HT-29 (cell line): ENCODE measurements at places on chromosomes 11 and 22.
A peak's percentile ranks its signal among the peaks of the same experiment; 100 is the strongest.

DNA sequence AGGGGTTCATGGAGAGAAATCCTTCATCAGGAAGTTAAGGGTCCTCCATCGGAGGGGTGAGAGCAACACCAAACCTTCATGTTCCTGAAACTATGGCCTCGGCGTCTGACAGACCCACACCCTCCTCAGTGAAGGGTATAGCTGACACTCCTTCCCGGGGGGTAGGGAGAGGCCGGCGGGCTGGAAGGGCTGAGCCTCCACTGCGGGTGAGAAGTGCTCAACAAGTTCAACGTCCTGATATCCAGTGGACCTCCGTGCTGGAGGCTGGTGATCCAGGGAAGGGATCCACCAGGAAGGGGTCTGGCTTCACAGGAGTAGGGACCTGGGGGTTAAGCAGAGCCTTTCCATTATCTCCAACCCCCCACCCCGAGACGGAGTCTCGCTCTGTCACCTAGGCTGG lies 12.3 kb downstream of the CARS1 start:
- no peak for DNase-seq

GRCh38 chr22:35930933-35931332 lies 97.7 kb downstream of the RBFOX2 start:
- DNase-seq, result peak; percentile 53

DNA sequence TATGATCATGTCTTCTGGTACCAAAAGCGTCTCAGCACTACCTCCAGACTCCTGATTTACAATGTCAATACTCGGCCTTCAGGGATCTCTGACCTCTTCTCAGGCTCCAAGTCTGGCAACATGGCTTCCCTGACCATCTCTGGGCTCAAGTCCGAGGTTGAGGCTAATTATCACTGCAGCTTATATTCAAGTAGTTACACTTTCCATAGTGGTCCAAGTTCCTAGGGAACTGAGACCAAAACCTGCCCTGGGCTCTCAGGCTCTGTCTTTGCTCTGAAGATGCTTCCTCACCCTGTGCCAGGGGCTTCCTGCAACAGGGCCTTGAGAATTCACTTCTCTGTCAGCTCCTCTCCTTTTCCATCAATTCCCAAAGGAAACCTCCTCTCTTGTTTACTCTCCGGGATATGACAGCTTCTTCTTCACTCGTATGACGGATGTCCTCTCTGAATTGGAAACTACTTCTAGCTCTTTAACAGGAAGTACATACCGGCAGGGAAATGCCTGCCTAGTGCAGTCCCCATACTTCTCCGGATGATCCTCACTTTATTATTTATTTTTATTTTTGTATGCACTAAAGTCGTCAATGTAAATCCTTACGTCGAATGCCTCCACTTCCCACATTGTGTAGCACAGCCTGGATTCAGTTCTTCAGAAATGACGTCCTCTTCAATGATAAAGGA lies 29.6 kb upstream of the PRAME start:
- DNase-seq, result no peak

- DNase-seq, result peak; percentile 61
Measured at GRCh38 chr22:19631899-19632667, 82.2 kb upstream of the SEPTIN5 start.

GRCh38 chr11:19472679-19473078 lies 231.9 kb upstream of the E2F8 start:
- DNase-seq, result no peak

DNA sequence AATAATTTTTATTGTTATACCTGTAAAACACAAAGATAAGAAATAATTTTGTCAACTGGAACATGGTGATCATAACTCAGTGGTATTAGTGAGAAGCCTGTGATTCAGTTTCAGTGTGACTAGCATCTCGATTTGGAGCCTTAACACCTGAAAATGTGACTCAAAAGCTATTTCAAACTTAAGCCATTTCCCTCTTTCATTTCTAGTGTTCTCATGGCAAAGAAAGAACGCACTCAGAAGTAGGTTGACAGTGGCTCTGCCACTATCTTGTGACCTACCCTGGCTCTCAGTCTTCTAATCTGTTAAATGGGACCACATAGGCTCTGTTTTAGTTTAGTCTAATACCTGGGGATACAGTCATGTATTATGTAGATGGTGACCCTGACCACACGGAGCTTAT lies 62.7 kb downstream of the ISX start:
- DNase-seq, result no peak

- no peak for DNase-seq
Measured at GRCh38 chr11:44622190-44622650, 56.8 kb downstream of the CD82 start.

DNA sequence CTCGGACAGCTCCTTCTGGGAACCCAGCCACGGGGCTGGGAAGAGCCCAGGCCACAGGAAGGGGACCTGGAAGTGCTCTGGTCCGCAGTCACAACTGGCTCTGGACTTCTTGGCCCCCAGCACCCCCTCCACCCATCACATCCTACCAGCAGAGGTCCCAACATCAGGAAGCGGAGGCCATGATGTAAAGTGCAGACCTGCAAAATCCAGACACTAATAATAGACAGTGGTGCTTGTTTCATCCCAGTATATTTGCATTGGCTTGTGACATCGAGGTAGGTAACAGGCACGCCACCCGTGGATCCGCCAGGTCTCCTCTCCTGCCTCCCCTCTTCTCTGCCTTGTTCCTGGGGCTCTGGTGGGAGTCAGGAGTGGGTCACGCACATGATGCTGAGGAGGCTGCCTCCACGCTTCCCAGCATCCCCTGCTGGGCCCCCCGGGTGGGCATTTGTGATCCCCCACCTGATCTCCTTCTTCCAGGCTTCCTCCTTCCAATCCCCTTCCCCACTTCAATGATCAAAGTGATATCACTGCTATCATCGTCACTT lies 1454.0 kb downstream of the BRD1 start:
- no peak for DNase-seq

DNA sequence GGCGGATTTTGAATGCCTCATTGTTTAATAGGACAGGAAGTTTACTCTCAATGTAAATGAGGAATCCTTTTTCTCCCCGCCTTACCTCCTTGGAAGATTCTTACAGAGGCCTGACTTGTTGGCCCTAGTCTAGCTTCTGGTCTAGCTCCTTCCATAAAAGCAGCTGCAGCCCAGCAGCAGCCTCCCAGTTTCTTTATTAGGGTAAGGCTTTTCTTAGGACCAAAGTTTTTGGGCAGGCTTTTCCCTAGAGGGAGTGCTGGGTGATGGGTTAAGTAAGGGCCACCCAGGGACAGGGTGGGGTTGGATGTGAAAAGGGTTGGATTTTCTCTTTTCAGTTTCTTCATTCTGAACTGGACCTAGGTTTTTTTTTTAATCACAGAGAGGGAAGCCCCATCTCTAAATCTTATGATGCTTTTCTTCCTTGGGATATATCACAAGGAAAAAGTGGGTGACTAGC lies 49.7 kb downstream of the LIF start:
- DNase-seq, result no peak

DNA sequence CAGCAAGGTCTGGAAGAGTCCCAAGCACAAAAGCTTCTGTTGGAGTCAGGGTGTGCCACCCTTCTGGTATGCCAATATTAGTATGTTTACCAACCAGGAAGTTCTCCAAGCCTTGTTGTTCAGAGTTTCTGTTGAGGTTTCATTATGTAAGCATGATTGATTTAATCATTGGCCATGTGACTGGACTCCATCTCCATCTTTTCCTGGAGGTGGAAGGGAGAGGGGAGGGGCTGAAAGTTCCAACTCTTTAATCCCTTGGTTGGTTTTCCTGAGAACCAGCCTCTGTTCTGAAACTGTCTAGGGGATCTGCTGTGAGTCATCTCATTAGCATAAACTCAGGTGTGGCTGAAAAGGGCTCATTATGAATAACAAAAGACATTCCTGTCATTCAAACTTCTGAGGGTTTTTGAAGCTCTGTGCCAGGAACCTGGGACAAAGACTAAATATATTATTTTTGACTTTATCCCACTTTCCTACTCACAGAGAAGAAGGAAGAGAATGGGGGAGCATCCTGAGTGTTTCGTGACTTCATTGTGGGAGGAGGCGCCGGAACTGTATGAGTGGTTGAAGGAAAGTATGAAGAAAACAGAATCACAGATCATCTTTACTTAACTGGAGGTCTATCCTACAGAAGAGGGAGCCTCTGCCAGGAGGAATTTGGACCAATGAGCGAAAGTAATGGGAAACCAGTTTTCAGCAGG lies 138.2 kb downstream of the NECTIN1 start:
- DNase-seq, result peak; percentile 8

GRCh38 chr22:27097506-27097905 lies 440.1 kb downstream of the MIAT start:
- DNase-seq, result no peak

DNA sequence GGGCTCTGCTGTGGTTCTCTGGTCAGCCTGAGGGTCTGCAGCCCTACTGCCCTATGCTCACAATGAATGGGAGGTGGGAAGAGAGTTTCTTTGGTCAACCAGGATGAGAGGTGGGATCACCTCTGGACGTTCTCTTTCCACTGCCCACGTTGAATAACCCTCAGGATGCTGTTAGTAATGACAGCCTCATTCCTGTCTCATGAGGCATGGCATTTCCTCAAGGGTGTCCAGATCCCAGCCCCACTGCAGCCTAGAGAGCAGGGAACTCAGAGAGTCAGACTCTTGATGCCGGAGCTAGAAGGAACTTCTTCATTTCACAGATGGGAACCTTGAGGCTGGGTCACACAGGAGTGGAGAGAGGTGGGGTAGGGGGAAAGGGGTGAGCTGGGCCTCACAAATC lies 196.0 kb downstream of the CEP164 start:
- no peak for DNase-seq

DNA sequence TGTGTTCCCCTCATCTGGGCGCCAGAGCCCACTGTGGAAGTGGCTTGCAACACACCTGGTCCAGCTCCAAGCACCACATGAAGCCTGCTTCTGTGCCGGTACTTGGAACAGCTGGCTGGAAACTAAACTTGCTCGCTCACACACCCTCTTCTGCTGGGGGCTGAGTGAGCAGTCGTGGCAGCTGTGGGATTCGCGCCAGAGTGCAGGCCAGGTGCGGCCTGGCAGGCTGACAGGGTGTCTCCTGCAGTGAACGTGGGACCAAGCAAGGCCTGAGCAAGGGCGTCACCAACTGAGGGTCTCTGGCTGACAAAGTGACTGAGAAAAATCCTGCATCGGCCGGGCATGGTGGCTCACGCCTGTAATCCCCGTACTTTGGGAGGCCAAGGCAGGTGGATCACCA lies 15.2 kb downstream of the SMC1B start:
- no peak for DNase-seq

DNA sequence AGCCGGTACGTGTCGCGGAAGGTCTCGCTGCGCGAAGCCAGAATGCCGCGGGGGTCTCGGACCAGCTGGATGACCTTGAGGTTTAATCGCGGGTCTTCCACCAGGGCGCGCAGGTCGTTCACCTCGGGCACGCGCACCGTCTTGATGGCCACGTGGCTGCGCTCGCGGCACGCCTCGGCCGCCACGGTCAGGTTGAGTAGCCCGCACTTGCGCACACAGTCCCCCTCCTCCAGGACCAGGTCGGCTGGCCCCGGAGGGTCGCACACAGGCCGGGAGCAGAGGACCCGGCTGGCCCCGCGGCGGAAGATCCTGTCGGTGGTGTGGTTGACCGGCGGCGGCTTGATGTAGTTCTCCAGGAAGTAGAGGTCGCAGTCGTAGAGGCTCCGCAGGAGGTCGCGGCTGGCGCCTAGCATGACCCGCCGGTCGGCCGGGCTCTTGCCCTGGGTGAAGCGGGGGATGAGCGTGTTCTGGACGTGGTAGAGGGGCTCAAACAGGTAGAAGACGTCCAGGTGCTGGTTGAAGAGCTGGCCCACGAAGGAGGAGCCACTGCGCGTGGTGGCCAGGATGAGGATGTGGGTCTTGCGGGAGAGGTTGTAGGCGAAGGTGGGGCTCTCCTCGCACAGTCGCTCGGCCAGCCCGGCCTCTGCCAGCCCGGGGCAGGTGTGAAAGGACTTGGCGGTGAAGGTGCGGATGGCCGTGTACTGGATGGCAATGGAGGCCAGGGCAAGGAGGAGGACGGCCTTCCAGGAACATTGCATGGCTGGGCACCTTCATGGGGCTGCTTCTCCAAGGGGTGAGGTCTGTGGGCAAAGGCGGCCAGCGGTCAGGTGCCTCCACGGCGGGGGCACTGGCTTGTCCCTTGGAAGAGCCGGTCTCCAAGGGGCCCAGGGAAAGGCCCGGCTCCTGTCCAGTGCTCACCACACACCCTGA lies 15.0 kb downstream of the CHST1 start:
- no peak for DNase-seq

DNA sequence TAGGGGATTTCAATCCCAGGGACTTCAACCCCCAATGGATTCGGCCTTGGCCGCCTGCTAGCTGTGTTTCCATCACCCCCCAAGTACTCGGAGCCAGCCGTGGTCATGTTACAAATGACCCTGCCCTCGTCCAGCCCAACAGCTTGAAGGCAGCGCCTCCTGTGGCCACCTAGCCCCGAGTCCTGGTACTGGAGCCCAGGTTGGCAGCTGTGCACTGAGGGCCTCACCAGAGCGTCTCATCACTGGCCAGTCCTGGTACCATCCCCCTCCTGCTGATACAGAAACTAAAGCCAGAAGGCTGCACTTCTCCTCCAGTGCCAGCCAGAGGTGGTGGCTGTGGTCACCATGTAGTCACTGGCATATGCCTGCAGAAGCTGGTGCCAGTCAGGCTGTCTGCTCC lies 44.9 kb upstream of the FADD start:
- peak; percentile 52 for DNase-seq

- no peak for DNase-seq
Measured at GRCh38 chr11:72217841-72218240, 1.2 kb downstream of the FOLR2 start.

GRCh38 chr11:124762105-124762623 lies at the start of gene ESAM:
Gene ESAM, minus strand, starts transcription at chr11:124762290. Its CDS starts 136 bp downstream, at chr11:124762154.
- peak; percentile 62 for DNase-seq

GRCh38 chr11:55707029-55707428 lies 45.0 kb downstream of the OR4C6 start:
- DNase-seq, result peak; percentile 73

DNA sequence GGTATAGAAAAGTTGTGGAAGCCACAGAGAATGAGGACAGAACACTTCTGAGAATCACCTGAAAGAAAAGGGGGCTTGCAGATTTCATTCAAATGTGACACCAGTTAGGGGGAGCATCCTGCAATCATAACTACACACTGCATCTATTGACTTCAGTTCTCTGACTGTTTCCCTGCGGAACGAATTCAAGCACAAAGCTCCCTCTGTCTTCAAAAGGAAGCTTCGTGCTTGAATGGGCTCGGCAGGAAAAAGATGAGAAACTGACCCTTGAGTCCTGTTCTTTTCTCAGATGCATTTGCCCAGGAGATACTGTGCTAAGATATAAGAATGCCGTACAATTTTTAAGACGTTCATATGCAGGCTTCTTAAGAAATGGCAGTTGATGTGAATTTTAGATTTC lies 2000.4 kb upstream of the RAG2 start:
- DNase-seq, result no peak
